Stimulated activated CD4-positive, alpha-beta T cell treated with anti-CD3 and anti-CD28 coated beads, Interleukin-1b, Interleukin-23, amount 100 ng/mL, for 1 hour (primary cell): ENCODE measurements at places on chromosomes 2 and 18.

DNA sequence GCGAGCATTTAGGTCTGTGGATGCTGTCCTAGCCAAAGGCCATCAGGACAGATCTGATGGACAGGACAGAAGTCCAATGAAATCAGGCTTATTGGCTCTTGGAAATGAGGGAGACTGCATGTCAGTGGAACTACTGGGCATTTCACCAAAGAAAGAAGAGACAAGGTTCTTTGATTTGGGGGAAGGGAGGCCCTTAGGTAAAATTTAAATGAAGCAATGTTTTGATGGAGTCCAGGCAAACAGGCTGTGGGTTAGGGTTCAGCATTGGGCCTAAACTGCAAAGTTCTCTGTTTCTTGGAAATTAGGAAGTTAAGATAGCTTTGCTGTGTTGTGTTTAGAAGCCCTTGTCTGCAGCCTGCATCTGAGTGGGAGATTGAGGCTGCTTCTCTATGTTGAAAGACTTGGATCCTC is 31.6 kb upstream of the RNF149 start:
- DNase-seq: no peak

- DNase-seq: no peak
These were observed 125.7 kb upstream of the EPAS1 start for GRCh38 chr2:46171411-46171953.

- no peak for DNase-seq
These were observed 98.5 kb downstream of the ATAD2B start for GRCh38 chr2:23828256-23828980.

- DNase-seq: no peak
These were observed 220.6 kb upstream of the CCDC68 start for GRCh38 chr18:55179835-55180234.

DNA sequence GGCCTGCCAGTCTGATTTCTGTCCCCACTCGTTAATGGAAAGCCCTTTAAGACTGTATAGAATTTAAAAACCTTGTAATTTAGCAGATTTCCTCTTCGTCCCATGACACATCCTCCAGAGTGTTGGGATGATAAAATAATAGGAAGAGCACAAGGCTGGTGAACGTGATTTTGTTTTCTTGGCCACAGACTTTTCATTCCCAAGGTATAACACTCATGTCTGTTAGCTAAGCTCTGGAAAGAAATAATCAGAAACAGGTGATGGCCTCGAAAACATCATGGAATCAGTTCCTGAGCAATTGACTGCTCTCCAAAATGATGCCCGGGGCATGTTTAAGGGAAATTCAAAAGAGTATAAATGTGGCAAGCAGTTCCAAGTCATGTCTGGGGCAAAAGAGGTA is 337.8 kb upstream of the TCF4 start:
- DNase-seq: no peak

- DNase-seq: no peak
These were observed 944 bp downstream of the RAB3GAP1 start for GRCh38 chr2:135052997-135053474.

GRCh38 chr2:206305523-206306245 is 31.2 kb downstream of the ZDBF2 start:
- no peak for DNase-seq

DNA sequence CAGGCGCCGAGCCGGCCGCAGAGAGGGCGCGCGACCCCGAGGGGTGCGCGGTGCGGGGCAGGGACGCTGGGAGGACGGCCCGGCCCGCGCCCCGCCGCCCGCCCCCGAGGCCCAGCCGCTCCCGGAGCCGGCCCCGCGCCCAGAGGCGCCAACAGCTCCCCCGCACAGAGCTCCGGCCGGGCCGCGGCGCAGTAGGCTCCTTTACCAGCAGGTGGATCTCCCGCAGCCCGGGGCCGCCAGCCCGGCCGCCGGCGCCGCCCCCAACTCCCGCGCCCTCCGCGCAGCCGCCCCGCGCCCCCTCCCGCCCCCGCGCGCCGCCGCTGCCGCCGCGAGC is 258 bp downstream of the MGAT4A start:
- no peak for DNase-seq

DNA sequence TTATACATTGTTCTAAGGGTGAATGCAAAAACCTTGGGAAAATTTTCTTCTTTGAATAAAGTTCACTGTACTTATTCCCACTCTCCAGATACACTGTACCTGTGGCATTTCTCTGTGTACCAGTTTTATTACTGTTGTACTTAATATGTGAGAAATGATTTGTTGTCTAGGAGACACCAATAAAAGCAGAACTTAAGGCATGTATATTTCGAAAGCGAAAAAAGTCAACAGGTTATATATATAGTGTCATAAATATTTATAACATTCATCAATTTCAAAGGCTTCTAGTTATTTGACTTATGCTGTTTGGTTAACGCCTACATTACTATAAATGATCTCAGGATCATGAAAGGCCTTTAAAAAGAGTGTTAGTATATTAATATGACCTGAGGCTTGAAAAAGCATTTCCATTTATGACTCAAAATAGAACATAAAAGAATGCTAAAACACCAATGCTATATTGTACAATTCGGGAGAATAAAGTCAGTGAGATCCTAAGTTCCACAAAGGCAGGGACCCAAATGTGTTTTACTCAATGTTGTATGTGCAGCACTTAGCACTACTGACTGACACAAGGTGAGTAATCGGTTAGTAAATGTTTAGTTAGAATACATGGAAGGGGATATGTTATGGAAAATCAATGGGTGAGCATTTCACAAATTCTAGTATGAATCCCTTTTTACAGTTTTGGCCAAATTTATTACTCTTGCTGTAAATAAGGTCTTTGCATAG is 32.2 kb upstream of the HNRNPA3 start:
- no peak for DNase-seq

- DNase-seq: no peak
These were observed 176.5 kb downstream of the FAM210A start for GRCh38 chr18:13549880-13550232.

DNA sequence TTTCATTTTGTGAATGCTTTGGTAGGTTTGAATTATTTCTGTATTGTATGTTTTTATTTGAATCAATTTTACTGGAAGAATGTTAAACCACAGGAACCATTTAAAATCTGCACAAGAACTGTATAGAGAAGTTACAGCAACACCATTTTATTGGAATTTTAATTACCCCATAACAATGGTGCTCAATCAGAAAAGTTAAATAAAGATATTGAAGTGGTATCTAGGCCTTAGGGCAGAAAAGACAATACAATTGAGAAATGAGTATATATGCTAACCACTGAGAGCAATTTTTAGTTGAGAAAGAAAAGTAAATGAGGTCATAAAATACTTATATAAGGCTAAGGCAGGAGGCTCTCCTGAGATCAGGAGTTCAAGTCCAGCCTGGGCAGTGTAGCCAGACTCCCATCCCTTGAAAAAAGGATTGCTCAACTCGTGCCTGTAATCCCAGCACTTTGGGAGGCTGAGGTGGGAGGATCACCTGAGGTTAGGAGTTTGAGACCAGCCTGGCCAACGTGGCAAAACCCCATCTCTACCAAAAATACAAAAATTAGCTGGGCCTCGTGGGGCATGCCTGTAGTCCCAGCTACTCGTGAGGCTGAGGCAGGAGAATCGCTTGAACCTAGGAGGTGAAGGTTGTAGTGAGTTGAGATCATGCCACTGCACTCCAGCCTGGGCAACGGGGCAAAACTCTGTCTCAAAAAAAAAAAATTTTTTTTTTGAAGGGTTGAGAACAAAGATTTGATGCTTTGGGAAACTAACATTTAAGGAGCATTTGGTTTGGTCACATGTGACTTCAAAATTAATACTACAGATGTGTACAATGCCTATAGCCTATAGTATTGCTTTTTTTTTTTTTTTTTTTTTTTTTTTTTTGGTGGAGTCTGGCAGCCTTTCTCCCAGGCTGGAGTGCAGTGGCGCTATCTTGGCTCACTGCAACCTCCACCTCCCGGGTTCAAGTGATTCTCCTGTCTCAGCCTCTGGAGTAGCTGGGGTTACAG is 212.9 kb upstream of the STON1 start:
- no peak for DNase-seq

DNA sequence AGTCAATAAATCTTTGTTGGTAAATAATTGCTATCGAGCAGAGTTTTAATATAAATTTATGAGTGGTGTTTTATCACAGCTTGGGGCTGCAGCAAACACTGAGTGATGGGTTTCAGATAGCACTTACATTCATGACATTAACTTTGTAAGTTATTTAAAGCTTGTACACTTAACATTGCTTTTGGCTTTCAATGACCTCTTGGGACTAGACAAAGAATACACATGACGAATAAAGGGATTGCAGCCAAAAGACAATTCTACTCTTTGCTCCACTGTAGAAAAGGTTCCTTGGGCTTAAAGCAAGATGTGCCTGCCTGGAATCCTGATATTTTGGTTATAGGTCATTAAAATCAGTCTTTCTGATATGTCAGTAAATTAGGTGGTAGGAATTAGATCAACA is 299.5 kb downstream of the GBX2 start:
- no peak for DNase-seq

- no peak for DNase-seq
These were observed 8.8 kb downstream of the DHX57 start for GRCh38 chr2:38866773-38867443.

GRCh38 chr18:57004366-57005121 is 142.3 kb upstream of the BOD1L2 start:
- no peak for DNase-seq

DNA sequence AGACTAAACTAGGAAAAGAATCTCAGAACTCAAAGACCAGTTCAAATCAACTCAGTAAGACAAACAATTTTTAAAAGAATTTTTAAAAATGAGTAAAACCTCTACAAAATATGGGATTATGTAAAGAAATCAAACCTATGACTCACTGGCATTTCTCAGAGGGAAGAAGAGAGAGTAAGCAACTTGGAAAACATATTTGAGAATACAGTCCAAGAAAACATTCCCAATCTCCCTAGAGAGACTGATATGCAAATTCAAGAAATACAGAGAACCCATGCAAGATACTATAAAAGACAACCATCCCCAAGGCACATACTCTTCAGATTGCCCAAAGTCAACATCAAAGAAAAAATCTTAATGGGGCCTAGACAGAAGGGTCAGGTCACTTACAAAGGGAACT is 162.7 kb downstream of the WDPCP start:
- no peak for DNase-seq

DNA sequence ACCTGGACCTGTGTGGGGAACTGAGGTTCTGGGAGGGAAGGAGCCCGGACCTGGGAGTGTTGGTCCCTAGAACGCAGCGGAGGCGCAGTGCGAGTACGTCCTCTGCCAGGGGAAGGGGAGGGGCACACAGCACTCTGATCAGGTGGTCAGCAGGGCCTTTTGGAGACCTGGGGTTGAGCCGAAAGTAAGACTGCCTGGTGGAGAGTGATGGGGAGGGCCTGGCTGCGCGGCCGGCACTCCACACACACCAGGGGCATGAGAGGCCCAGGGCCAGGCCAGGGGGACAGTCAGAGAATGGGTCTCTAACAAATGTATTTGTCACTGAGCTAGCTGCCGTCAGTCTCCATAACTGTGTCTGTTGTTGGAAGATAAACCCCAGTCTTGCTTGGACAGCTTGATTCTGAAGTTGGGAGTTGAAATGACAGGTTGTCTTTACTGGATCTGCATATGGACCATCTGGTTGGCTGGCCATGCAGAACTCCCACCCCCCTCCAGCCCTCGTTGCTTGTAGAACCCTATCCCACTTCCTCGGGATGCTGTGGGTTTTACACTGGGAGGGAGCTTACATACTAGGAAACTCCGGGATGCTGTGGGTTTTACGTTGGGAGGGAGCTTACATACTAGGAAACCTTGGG is 75.4 kb upstream of the NFATC1 start:
- no peak for DNase-seq

DNA sequence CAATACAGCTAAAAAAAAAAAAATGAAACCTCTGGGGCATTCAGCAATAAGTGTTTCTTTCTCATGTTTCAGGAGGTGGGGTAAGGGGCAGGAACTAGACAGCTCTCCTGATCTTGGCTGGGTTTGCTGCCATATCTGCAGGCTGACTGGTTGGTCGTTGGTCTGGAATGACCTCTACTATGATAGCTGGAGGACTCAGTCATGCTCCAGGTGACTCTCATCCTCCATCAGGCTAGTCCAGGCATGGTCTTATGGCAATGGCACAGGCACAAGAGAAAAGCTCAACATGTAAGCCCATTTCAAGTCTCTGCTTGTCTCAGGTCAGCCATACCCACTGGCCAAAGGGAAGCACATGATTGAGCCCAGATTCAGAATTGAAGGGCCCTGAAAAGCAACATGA is 9.5 kb upstream of the SLC1A4 start:
- DNase-seq: no peak

- no peak for DNase-seq
These were observed 129.6 kb downstream of the CELF4 start for GRCh38 chr18:37435996-37436395.

DNA sequence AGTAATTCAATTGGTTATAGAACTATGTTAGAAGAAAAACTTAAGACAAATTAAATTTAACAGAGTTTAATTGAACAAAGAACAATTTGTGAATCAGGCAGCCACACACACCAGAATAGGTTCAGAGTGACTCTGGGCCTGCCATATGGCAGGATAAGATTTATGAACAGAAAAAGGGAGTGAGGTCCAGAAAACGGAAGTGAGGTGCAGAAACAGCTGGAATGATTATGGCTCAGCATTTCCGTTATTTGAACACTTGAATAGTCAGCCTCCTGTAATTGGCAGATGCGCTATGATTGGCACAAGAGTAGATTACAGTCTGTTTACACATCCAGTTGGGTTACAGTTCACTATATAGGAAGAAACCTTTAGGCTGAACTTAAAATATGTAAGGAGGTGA is 99.0 kb downstream of the MBD2 start:
- no peak for DNase-seq

DNA sequence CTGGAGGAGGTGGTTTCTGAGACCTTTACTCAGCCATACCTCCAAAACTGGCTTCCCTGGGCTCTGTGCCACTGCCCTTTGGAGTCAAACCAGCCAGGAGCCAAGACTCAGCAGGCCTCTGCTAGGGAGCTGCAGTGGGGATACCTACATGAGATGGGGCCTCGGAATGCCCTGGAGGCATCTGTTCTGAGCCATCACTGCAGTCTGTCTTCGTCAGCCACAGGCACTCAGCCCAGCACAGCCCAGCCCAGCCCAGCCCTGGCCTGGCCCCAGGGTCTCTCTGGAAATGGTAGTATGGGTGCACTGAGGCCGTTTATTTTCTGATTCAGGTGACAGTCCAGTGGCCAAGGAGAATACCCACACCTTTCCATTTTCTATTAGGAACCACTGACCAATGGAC is 209.8 kb downstream of the CELF4 start:
- DNase-seq: no peak

DNA sequence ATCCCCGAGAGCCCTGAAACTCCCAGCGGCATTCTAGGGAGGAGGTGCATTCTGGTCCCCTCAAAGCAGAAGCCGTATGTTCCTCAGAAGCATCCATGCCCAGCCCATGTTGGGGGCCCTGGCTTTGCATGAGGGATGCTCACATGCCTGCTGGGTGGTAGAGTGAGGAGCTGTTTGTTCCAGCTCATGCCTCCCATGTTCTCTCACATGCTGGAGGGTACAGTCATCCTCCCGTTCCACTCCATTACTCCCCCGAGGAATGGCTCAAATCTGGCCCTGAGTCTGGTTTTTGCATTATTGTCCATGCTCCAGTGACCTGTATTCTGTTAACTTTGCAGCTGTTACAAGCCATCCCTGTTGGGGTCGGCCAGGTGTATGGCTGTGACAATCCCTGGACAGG is 24.1 kb downstream of the SLC14A2 start:
- DNase-seq: no peak

GRCh38 chr2:171480908-171481307 is 41.4 kb upstream of the CYBRD1 start:
- no peak for DNase-seq
